A172 (cell line): ENCODE measurements at places on chromosomes 6 and 20. TPM values are rescaled to one million over a fixed set of nuclear protein-coding genes. Genes with fewer than 3 reads are reported as not detected.

The TBX18 gene
- not detected in 2 replicates for total RNA-seq

The AVP gene
- not detected in 2 replicates for total RNA-seq

The LHFPL5 gene
- not detected in 2 replicates for total RNA-seq

The CST5 gene
- total RNA-seq, result not detected in 2 replicates

The CDH4 gene
- total RNA-seq, result 2.6 and 5.5 TPM in 2 replicates

The CTNNBL1 gene
- total RNA-seq, result 35.0 and 48.0 TPM in 2 replicates

The SASH1 gene
- 6.8 and 7.1 TPM in 2 replicates for total RNA-seq

The MKKS gene
- total RNA-seq, result 9.8 and 11.2 TPM in 2 replicates

The FAM217A gene
- not detected in 2 replicates for total RNA-seq

The HLA-DMB gene
- not detected in 2 replicates for total RNA-seq

The ARMH2 gene
- not detected in 2 replicates for total RNA-seq

The SULF2 gene
- 23.5 TPM in 2 replicates for total RNA-seq

The HNF4A gene
- not detected in 2 replicates for total RNA-seq

The KCNK17 gene
- total RNA-seq, result not detected in 2 replicates
